ENCODE measurements at places on chromosomes 7 and 10.

DNA sequence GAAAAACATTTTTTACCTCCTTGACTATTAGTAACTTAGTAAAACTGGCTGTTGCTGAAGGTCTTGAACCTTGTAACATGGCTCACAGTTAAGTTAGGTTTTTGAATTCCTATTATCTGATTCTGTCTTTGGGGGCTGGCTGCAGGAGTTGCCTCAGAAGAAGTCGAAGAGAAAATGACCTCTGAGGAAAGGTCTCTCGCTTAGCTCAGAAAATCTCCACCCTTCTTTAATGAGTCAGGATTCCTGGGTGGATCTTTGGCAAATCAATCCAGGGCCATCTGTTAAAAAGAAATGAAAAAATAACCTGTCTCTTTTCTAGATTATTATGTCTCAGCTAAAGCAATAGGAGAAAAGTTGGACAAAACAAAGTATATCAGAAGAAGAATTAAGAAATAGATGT is 267.8 kb upstream of the SEMA3C start:
- DNase-seq: no peak

DNA sequence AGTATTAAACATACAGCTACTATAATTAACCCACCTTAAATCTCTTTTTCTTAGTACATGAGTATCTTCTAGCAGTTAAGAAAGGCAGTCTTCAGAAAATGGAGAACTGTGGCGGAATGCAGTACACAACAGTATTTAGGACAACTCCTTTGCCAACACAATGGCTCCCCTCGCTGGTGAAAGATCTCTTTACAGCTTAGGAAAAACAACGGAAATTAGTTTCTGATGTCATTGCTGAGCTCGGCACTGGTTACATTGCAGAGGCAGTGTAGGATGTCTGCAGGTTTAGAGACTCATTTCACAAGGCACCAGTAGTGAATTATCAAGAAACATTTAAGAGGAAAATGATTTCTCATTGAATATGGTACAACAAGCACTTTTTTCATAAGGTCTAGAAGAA is 43.4 kb downstream of the GLRX3 start:
- DNase-seq: no peak

DNA sequence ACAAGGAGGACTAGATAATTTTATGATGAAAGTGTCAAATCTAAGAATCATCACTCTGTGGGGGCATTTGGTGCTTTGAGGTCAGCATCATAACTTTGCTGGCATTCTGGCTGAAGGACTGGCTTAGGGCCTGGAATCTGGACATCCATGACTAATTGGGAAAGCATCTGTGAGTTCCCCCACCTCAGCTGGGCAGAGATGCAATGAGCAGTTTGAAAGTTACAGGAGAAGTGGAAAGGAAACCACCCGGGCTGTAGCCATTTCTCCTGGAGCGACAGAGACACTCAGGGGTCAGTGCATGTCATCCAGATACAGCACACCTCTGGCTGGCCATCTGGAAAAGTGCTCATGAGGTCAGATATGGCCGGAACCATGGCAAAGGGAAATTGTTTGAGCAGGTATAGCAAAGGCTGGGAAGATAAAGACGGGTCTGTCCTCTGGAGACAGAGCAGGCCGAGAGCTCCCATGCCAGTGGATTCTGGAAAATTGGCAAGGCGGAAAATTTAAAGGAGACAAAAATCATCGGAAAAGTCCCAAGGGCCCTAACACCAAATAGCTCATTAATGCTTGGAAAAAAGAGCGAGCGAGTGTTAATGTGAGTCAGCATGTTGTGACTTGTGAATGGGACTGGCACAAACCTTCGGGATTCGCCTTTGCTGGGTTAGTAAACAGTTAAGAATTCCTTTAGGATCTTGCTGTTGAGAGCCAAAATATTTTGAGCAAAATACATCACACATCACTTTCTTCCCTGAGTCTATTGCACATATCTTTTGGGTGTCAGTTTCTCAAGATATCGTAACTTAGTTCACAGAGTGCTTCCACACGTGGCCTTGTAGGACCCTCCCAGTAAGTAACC is 188.4 kb upstream of the AGK start:
- DNase-seq: no peak

DNA sequence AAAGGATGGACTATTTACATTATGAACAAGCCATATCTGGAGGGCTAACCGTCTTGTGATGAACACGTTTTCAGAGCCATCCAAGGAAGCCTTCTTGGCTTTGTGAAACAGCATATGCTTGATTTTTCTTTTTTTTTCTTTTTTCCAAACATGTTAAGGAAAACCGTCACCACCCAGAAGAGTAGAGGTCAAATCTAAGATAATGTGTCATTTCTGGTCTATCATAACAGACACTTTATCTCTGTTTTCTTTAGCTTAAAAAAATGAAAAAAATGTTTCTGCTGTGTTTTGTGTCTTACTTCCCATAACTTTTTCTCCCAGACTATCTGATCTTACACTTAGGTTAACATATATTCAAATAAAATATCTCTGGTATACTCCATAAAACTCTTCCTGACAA is 76.1 kb upstream of the DGKB start:
- no peak for DNase-seq

GRCh38 chr10:86967481-86967941 is 771 bp upstream of the ADIRF start:
- peak; percentile 3 for DNase-seq

DNA sequence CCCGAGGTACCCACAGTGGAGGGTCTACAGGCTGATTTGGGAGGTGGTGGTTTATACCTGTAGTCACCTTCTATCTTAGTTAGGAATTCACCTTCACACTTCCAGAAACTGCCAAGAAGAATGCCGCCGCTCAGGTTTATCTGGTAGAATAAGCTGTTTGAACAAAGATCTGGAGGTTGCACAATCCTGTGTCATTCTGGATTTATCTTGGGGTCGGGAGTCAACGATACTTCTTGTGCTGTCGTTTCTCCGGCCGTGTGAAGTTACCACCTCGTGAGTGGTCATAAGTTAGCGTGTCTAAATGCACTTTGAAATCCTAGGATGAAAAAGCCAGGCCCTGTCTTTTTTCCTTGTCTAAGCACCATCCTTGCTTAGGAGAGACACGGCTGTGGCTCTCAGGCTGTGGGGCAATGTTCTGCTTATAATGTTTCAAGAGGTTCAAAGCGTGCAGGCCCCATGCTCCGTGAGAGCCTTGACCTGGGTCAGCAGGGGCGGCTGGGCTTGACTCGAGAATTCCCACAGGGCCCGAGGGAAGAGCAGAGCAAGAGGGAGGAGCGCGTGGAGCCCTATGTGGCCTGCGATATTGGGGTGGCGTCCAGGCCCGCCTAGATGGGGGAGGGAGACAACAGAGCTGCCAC is 35.5 kb downstream of the GRIFIN start:
- DNase-seq: peak; percentile 66

- DNase-seq: no peak
These were observed 17.6 kb downstream of the ANXA11 start for GRCh38 chr10:80187465-80188409.

- DNase-seq: no peak
These were observed 55.3 kb downstream of the NCAPG2 start for GRCh38 chr7:158649279-158649678.

- no peak for DNase-seq
These were observed 1135.4 kb downstream of the XPNPEP1 start for GRCh38 chr10:108787932-108788331.

DNA sequence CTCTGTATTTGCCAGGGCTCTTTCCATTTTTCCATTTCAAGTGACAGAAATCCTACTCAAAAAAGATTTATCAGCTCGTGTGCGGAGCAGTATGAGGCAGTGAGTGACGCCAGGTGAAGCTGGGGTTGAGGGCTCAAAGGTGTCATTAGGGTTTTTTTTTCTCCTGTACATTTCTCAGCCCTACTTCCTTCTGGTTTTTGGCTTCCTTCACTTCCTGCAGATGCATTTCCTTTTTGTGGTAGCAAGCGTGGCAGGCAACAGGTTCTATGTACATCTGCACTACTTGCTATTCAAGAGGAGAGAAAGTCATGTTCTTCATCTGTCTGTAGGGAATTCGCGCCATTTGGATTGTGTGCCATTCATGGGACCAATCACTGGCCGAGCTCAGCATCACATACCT is 52.8 kb upstream of the AOAH start:
- DNase-seq: no peak
